NCI-H510A treated with DMSO at 0.1 percent for 48 hours (cell line): ENCODE measurements at places on chromosomes 3 and 15.

DNA sequence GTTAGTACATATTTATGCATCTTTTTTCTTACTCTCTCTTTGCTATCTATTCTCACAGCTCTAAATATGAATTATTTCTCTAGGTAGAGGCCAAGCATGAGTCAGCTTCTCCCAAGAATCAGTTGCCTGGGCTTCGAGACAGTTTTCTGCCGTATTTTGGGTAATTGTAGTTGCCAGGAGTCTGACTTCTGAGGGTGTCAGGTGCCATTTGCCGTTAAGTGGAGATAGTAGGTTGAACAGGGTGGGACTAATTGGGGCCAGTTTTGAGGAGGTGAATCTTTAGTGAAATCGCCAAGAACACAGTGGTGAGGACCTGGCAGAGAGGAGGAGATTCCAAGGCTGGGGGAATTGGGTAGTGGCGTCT, 7.8 kb upstream of the NRROS start:
- peak; percentile 36 for DNase-seq

GRCh38 chr15:58582160-58582559, 150.4 kb downstream of the LIPC start:
- no peak for DNase-seq

- no peak for DNase-seq
These were observed 250.4 kb downstream of the TJP1 start for GRCh38 chr15:29571792-29572431.

- DNase-seq = no peak
These were observed 75.5 kb downstream of the SCN10A start for GRCh38 chr3:38740537-38740936.

DNA sequence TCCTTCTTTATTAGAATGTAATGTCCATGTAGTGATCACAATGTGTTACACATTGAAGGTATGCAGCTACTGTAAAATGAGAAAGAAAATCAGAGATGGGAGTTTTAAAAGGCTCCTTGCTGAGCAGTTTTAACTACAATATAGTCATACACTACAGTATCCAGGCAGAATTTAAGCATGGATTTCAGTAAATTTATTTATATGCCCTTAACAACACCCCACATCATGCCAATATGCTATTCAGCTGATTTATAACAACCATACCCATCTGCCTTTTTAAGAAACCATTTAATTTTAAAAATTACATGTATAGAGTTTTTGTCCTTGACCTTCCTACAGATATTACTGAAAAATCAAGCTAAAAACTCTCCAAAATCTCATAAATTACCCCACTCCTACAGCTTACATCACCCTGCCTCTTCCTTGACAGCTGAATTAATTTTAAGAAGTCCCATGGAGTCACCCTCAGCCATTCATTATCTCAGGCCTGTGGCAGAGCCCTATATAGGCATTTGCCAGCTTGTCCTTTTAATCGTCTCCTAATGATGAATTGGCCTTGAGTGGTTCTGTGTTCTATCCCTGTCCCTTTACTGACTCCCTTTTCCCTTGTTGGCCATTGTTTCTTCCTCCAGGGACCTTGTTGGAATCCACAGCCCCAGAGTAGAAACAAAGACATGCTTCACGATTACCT, 797.6 kb upstream of the ARRDC4 start:
- DNase-seq = no peak
